ENCODE measurements at places on chromosomes 2 and 18. TPM values are rescaled to one million over a fixed set of nuclear protein-coding genes. Genes with fewer than 3 reads are reported as not detected.

- H3K27ac ChIP-seq, result no peak overlapping the region
- no peaks in the 10 kb centered on the region for H3K4me1 ChIP-seq
- H3K27me3 ChIP-seq, result no peaks in the 10 kb centered on the region
- no peak for DNase-seq
- H3K4me3 ChIP-seq, result no peak overlapping the region
Observed at GRCh38 chr2:61970807-61971556, 65.5 kb downstream of the COMMD1 start.

DNA sequence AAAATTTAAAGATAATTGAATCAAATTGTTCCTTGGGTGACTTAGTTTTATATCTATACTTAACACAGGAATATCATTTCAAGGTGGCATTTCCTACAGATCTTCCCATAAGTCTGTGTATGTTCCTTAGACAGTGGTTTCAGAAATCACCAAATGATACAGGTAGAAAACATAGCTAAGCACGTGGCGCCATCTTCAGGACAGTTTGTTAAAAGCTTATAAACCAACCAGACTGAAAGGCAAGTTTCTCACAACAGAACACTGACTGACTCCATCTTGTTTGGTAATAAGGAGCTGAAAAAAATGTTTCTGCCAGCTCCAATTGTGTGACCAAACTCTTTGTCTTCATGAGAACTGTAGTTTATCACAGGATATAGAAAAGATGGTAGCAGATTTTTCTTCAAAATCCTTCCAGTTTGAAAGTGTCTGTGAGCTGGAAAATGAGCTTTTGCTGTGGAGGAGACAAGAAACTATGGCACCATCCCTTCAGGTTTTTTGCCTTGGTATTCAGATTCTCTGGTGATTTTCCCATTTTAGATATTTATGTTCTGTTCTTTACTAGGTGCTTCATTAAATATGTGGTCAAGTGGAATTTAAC, 34.8 kb upstream of the NEUROD1 start:
- no peak for DNase-seq
- no peaks in the 10 kb centered on the region for H3K36me3 ChIP-seq
- no peak overlapping the region for H3K27ac ChIP-seq
- H3K4me3 ChIP-seq, result no peak overlapping the region

The TUBA4B gene
- not detected for total RNA-seq

GRCh38 chr18:42177390-42177789, 222.4 kb downstream of the PIK3C3 start:
- H3K27me3 ChIP-seq, result no peaks in the 10 kb centered on the region
- DNase-seq, result no peak
- H3K4me3 ChIP-seq, result no peak overlapping the region
- no peak overlapping the region for H3K27ac ChIP-seq
- H3K4me1 ChIP-seq, result no peaks in the 10 kb centered on the region
- H3K36me3 ChIP-seq, result no peaks in the 10 kb centered on the region

GRCh38 chr2:88765154-88765888, 73.8 kb downstream of the RPIA start:
- DNase-seq, result peak; percentile 65

The CNDP2 gene
- total RNA-seq, result 213 TPM

DNA sequence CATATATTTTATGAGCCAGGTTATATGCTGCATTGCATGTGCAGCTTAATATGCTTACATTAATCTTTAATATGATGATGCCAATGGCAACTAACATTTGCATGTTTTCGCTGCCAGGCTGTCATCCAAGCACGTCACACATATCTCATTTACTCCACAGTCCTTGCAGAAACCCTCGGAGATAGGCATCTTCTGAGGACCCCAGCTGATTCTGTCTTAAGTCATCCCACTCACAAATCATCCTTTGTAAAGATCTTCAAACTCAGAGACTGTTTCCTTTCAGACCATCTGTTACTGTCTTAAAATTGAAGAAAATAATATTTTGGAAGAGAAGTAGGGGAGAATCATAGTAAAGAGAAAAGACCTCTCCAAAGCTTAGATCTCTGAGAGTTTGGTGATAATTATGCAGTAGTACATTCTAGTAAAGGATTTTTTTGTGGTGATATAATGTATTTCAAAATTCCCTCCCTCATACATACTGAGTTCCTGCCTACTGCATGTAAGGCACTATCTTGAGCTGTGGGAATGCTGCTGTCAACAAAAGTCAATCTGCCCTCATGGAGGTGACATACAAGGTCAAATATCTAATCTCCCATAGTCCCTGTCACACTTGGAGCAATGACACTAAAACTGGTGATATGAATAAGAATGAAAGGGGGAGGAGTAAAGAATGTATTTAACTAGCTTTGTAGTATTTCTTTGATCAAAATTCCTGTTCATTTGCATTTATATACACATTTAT, 11.0 kb downstream of the ITGA4 start:
- H3K36me3 ChIP-seq, result no peaks in the 10 kb centered on the region
- no peaks in the 10 kb centered on the region for H3K27me3 ChIP-seq
- DNase-seq, result no peak
- H3K27ac ChIP-seq, result no peak overlapping the region

DNA sequence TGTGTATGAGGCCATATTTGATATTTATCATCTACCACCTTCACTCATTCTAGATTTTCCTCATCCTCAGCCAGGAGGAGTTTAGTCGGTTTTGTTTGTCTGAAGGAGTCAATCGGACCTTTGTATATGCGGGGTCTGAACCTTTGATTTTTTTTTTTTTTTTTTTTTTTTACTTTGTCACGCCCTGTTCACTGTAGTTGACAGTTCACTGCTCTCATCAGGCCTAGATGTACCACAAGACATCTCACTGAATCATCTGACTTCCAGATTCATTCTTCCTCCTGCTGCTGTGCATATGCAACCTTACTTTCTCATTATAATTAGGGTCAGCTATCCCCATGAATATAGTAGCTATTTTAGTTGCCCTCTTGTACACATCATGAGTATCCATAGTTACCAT, 133.2 kb downstream of the ARHGAP15 start:
- peaks cover 11% of the 10 kb centered on the region for H3K4me1 ChIP-seq
- no peak for DNase-seq
- no peaks in the 10 kb centered on the region for H3K36me3 ChIP-seq
- H3K27ac ChIP-seq, result no peak overlapping the region

DNA sequence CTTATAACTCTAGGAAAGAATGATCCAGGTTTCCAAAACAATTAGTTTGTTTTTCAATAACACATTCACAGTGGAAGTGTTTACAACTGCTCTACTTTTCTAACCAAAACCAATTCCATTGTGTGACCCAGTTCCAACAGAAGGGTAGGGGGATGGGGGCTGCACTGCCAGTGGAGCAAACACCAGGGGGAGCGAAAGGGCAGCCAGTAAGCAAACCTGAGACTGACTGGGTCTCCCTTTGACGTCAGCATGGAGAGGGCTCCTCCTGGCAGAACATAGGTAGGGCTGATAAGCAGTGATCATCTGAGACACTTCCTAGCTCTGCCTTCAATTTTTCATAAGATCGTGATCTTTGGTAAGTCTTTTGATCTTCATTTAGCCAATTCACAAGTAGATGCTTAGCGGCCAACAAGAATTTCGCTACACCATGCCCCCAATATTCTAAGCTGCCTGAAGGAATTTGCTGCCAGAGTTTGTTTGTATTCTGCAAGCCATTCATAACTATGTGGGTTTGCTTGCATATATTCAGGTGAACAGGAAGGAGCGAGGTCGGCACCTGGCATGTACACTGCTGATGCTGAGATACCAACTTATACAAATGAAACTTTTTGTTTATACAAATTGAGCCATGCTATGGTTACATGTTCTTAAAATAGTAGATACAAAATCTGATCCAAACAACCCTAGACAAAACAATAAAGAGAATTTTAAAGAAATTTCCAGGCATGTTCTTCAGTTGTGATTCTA, 45.9 kb downstream of the ST6GAL2 start:
- H3K27ac ChIP-seq, result no peak overlapping the region
- no peaks in the 10 kb centered on the region for H3K36me3 ChIP-seq
- H3K4me3 ChIP-seq, result no peak overlapping the region
- H3K4me1 ChIP-seq, result no peaks in the 10 kb centered on the region

- H3K36me3 ChIP-seq, result no peaks in the 10 kb centered on the region
- DNase-seq, result no peak
- no peaks in the 10 kb centered on the region for H3K4me1 ChIP-seq
Observed at GRCh38 chr2:53567073-53567472, 200.5 kb upstream of the CHAC2 start.

- no peak overlapping the region for H3K27ac ChIP-seq
- no peaks in the 10 kb centered on the region for H3K36me3 ChIP-seq
- H3K27me3 ChIP-seq, result no peaks in the 10 kb centered on the region
- H3K4me3 ChIP-seq, result no peak overlapping the region
Observed at GRCh38 chr2:171146071-171146470, 14.6 kb downstream of the TLK1 start.

- DNase-seq, result no peak
- H3K27me3 ChIP-seq, result no peaks in the 10 kb centered on the region
- no peak overlapping the region for H3K4me3 ChIP-seq
Observed at GRCh38 chr2:201680743-201681142, 17.7 kb downstream of the MPP4 start.

DNA sequence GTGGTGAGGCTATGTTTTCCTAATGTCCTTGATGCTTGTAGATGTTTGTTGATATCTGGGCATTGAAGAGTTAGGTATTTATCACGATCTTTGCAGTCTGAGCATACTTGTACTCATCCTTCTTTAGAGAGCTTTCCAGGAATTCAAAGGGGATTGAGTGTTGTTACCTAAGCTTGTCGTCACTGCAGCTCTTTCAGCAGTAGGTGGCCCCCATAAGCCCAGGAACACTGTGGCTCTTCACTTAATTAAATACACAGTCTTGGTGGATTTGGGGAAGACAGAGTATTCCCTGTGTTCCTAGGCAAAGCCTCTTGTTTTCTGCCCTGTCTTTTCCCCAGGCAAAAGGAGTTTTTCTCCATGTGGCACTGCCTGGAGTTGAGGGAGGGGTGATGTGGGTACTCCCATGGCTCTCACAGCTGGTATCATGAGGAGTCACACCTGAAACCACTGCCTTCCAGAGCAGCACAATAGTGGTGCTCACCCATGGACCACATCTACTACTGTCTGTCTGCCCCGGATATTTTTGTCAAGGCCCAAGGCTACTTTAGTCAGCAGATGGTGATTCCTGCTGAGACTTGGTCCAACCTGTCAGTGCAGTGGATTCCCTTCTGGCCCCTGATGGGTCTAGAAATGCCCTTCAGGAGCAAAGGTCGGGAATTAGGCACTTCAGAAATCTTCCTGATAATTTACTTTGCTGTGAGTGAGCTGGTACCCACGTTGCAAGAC, 95.7 kb downstream of the GALNT13 start:
- no peaks in the 10 kb centered on the region for H3K4me1 ChIP-seq
- no peak overlapping the region for H3K27ac ChIP-seq
- H3K27me3 ChIP-seq, result no peaks in the 10 kb centered on the region
- no peak overlapping the region for H3K4me3 ChIP-seq

The VSNL1 gene
- total RNA-seq, result 1.2 TPM

All from upper lobe of right lung (tissue), 1 donor.